T-helper 17 cell (primary cell): ENCODE measurements at places on chromosomes 12 and 14. TPM values are rescaled to one million over a fixed set of nuclear protein-coding genes. Genes with fewer than 3 reads are reported as not detected.

TAS2R20 gene
- total RNA-seq, result 1.1 TPM

DNA sequence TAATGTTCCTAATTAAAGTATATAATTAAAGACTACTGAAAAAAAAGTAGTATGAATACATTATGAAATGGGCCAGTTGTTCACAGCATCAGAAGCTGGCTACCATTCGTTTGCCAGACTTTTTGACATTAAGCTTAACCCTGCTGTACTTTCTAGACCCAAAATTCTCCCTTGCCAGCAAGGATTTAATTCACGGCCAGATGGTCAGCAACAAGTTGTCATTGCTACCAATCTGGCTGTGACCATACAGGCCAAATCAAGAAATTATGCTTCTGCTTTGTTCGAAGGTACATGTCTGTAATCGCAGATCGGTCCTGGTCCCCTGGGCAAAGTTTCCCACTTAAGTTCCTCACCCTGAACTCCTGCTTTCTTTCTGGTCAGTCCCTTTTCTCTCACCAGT is 217.7 kb upstream of the ATXN7L3B start:
- no peak for DNase-seq

BMP4 gene
- total RNA-seq, result not detected

RNASE7 gene
- not detected for total RNA-seq
